Neural progenitor cell (in vitro differentiated cells): ENCODE measurements at places on chromosomes 7 and 10. TPM values are rescaled to one million over a fixed set of nuclear protein-coding genes. Genes with fewer than 3 reads are reported as not detected.

The LSM5 gene
- total RNA-seq: 80.2 and 168 TPM in 2 replicates

The CFAP69 gene
- total RNA-seq: 2.2 and 4.8 TPM in 2 replicates

The PDLIM1 gene
- 4.6 and 7.9 TPM in 2 replicates for total RNA-seq

The JMJD1C gene
- 88.9 and 143 TPM in 2 replicates for total RNA-seq

The ASZ1 gene
- total RNA-seq: not detected in 2 replicates

The PFKP gene
- 55.2 and 71.2 TPM in 2 replicates for total RNA-seq

The CISD1 gene
- total RNA-seq: 16.3 and 27.6 TPM in 2 replicates

The SPRN gene
- 0.06 and 0.12 TPM in 2 replicates for total RNA-seq

GRCh38 chr7:26379711-26380110 lies 88.0 kb downstream of the SNX10 start:
- DNase-seq: no peak

- DNase-seq: no peak
These were observed 7.6 kb upstream of the LEP start for GRCh38 chr7:128233471-128233870.

DNA sequence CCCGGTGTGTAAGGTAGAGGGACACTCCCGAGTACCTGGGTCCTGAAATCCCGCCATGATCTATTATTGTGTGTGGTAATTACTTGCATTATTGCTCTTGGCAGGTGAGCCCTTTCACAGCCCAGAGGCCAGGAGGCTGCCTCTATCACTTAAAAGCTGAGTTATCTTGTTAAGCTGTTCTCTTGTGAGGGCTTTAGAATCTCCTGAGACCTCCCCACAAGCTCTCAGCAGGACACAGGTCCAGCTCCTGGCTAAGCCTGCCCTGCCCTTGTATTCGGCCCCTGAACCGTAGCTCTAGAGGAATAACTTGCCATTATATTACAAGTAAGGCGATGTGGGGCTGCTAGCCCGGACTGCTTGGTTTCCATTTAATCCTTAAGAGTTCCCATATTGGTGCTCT lies 13.9 kb downstream of the SND1 start:
- peak; percentile 92 for DNase-seq

GRCh38 chr7:77428777-77429231 lies 12.7 kb upstream of the GSAP start:
- peak; percentile 11 for DNase-seq

- DNase-seq: no peak
These were observed 41.9 kb downstream of the NKX6-2 start for GRCh38 chr10:132743925-132744490.

- DNase-seq: no peak
These were observed 2.5 kb downstream of the MMRN2 start for GRCh38 chr10:86954681-86955500.

DNA sequence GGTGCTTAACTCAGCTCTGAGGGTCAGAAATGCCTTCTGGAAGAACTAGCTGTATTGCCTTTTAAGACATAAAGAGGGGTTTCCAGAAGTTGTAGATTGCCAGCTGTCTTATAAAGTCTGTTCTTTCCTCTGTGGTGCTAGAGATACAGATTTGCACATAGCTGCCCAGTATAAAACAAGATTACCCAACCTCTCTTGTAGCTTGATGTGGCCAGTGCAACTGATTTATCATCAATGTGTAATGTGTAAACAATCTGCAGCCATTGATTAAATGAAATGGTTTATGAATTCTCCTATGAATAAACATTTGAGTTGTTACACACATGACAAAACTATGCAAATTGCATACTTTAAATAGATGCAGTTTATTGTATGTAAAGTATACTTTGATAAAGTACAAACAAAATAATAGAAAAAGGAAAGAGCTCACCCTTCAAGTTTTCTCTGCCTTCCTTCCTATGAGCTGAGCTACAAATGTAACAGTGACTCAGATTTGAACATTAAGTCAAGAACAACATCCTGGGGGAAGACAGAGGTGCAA lies 195.2 kb downstream of the TMEM26 start:
- no peak for DNase-seq

- no peak for DNase-seq
These were observed 2.5 kb downstream of the HOXA13 start for GRCh38 chr7:27197137-27198042.

- no peak for DNase-seq
These were observed 82.7 kb downstream of the CUX1 start for GRCh38 chr7:101900103-101900502.

DNA sequence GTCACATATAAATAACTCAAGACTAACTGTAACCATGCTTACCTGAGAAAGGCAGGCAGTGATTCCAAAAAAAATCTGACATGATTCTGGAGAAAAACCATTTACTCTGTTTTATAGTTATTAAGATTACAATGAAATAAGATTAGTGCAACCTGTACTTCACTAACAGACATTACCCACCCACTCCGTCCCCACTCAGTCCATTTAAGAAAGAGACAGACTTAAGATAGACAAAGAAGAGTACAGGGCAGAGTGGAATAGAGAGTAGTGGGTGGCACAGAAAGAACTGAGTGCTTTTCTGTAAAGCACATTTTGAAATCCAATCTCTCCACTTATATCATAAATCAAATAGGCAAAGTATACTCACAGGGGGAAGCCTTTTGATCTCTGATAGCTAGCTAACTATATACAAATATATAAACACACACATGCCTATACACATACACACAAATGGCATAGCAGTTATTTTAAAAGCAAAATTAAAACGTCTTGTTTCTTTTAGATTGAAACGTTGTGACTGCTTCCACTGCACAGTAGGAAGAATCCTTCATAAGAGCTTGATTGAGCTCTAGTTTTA lies 11.9 kb downstream of the PAXIP1 start:
- no peak for DNase-seq

GRCh38 chr7:90626013-90626412 lies 29.9 kb downstream of the CDK14 start:
- no peak for DNase-seq

GRCh38 chr7:78095549-78095948 lies 297.0 kb downstream of the PHTF2 start:
- DNase-seq: no peak

GRCh38 chr7:120718361-120718760 lies 139.6 kb downstream of the TSPAN12 start:
- DNase-seq: peak; percentile 12

DNA sequence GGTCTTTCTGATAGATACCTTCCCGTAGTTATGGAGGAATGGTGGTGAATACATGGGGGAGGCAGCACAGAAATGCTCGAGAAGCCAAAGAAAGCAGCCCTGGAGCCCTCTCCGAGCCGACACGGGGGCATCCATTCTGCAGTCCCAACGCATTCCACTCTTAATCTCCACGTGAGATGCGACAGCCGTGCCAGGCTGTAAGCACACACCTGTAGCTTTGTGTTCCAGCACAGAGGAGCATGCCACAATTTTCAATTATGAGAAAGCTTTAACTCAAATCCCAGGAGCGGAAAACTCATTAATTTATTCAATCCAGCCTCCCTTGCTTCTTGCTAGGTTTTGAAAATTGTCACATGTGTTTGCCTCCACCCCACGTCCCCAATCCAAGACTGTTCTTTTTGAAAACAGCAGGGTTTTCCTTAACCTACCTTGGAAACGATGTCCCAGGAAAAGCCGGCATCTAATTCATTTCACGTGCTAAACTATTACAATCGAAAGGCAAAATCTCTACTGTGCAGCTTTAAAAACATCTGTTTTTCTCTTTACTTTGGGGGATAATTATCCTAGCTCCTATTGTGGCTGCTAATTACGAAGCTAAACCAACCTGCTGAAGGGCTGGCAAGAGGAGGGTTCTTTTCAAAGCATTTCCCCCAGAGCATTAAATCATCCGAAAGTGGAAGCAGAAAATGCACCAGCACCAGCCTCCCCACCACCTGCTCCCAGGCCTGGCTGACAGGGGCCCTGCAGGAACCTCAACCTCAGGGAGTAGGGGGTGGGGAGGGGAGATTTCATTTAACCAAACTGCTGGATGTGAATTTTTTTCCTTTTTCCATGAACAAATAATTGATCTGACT lies 56.0 kb upstream of the CHST15 start:
- DNase-seq: peak; percentile 59

GRCh38 chr7:129122751-129123509 lies 21.6 kb upstream of the TSPAN33 start:
- DNase-seq: no peak

DNA sequence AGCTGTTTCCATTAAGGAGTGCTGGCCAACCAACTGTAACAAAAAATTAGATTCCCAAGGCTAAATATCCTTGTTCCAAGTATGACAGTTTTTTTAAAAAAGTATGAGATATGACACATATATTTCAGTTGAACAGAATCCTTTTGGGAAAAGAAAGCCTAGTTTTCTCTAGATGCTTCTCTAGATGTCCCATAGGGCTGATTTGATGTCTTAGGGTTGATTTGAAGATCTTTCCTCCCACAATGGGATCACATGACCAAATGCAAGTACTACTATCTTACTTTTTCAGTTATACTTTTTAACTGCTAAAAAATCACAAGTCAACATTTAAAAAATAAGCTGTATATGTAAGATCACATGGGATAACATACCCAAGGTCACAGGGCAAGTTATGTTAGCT lies 3.7 kb downstream of the NAMPT start:
- no peak for DNase-seq
